Activated naive CD4-positive, alpha-beta T cell treated with anti-CD3 and anti-CD28 coated beads, Interleukin-2, amount 50 U/mL, for 72 hours (primary cell): ENCODE measurements at places on chromosomes 16 and 17. TPM values are rescaled to one million over a fixed set of nuclear protein-coding genes. Genes with fewer than 3 reads are reported as not detected.

DNA sequence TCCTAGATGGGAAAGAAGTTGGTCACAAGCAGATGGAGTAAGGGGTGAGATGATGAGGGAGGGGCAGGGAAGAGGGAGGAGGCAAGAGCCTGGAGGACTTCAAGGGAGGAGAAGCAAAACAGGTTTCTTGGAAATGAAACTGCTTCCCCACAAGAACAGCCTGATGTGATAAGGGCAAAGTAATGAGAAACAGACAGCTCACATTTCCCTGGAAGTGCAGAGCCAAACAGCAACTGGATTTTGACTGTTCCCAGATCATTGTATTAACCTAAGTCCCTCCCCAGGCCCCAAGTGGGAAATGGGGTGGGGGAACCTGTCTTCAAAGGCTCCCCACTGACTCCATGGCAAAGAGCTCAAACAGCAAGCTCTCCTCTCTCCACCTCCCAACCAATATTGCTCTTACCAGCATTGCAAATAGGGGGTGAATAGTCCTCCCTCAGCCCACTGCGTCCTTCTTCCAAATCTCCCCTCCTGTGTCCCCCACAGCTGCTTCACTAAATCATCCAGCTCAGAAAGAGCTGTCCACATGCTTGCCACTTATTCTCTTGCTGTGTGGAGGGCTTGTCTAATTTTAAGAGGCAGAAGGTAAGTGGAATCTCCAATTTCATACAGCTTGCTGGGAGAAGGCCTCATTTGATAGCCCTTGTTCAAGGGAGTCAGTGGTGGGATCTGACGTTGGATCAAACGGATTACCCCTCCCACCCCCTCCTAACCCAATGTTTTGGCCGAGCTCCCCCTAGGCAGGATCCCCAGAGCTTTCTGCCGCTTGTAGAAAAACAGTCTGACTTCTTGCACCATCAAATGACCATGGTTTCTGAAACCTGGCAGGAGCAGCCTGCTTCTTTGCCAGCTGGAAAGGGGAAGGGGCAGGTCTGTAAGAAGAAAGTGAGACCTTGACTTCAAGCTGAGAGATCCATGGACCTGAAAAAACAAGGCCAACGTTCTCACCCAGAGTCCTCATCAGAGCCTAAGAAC, 56.3 kb upstream of the SMIM36 start:
- no peak for DNase-seq

The PYDC1 gene
- not detected for total RNA-seq

DNA sequence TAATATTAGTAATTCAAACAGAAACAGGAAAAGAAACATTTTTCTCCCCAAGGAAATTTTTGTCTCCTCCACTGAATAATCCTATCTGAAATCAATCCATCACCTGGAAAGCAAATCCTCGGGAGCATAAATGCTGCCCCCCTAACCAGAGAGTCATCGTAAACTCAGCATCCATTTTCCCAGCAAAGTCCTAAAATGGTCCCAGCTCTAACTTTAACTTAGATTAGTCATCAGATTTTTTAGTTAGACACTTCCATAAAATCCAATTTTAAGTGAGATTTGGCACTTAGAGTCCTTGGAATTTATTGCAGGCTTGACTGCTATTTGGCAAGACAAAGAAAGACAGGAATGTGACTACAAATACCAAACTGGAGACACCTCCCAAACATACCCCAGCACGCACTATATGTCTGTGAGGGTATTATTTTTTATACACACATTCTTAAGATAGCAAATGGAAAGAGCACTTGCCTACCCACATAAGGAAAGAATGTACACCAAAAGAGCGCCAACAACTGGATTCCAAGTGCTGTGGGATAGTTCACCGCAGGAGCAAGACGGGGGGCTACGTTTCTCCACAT, 15.4 kb downstream of the SCO1 start:
- no peak for DNase-seq

The PSMC5 gene
- total RNA-seq, result 137 TPM

- DNase-seq, result no peak
These were observed 9.0 kb upstream of the VASN start for GRCh38 chr16:4362476-4363135.

- DNase-seq, result no peak
These were observed 10.1 kb downstream of the LITAF start for GRCh38 chr16:11576427-11577289.

DNA sequence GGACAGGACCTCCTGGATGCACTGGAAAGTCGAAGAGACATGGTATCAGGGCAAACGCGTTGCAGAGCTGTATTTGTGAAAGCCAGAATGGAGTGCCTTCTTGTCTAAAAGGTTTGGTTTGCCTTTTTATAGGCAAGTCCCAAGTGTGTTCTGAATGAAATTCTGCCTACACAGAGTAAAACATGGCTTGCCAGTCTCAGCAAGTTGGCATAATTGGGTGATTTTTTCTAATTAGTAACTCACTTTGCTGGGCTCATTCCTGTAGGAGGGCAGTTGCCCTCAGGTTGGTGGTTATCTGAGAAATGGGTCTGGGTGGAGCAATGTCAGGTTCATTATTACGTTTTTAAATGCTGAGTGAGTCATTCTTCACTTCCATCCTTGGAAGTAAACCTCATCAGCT, at the start of gene KRT25:
Gene KRT25 (minus strand): TSS at position 101 of the 400 bp plus-strand sequence. CDS start 60 bp downstream, at position 41.
- DNase-seq, result no peak

The OR1F1 gene
- not detected for total RNA-seq
